ENCODE measurements at places on chromosomes 3 and 15.

GRCh38 chr3:188915127-188915526 is 256.6 kb upstream of the TPRG1 start:
- DNase-seq: no peak

GRCh38 chr3:160200353-160200752 is 24.9 kb upstream of the C3orf80 start:
- DNase-seq: no peak

GRCh38 chr3:144915202-144915601 is 943.6 kb downstream of the DIPK2A start:
- DNase-seq: no peak

DNA sequence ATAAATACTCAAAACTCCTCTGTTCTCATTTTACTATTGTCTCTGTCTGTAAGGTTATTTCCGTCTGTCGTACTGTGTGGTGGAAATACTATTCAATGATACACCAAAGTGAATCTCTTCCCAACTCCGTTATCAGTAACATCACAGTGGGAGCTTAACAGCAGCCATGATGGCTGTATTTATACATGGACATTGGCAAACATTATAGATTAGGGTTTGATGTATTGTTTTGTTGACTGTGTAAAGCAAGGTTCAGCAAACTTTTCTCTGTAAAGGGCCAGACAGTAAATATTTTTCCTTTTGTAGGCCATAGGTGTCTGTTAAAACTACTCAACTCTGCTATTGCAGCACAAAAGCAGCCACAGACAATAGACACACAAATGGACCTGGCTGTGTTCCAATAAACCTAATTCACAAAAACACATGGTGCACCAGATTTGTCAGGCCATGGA is 23.2 kb downstream of the LIPC start:
- DNase-seq: no peak

GRCh38 chr3:179166561-179167201 is 18.5 kb downstream of the PIK3CA start:
- no peak for DNase-seq

- DNase-seq: no peak
These were observed 54.8 kb downstream of the MYO9A start for GRCh38 chr15:72063186-72063585.

- DNase-seq: peak; percentile 11
These were observed 142.8 kb downstream of the EDEM1 start for GRCh38 chr3:5330152-5330810.

DNA sequence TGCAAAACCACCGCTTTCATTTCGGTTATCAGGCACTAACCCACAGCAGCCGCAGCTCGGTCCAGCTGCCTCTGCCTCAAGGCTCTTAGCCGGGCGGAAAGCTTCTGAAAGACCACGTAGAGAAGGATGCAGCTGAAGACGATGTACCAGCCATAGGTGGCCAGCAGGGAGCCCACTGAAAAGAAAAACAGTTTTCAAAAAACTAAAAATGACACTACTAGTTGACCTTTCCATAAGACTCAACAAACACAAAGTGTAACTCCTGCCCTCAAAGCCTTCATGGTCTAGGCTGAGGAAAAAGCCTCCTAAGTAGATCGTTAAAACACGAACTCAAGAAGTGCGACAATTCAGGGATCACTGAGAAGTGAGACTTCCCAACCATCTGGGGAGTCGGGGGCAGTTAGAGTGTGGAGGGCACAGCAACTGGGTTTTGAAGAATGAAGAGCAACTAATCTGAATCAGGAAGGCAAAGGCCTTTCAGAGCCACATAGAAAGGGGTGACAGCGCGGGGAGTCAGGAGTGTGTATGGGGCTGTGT is 716 bp downstream of the SELENOS start:
- peak; percentile 21 for DNase-seq

GRCh38 chr3:68056556-68056955 is 402.1 kb upstream of the SUCLG2 start:
- no peak for DNase-seq

GRCh38 chr15:40755812-40756208 is 756 bp upstream of the RMDN3 start:
- DNase-seq: no peak

DNA sequence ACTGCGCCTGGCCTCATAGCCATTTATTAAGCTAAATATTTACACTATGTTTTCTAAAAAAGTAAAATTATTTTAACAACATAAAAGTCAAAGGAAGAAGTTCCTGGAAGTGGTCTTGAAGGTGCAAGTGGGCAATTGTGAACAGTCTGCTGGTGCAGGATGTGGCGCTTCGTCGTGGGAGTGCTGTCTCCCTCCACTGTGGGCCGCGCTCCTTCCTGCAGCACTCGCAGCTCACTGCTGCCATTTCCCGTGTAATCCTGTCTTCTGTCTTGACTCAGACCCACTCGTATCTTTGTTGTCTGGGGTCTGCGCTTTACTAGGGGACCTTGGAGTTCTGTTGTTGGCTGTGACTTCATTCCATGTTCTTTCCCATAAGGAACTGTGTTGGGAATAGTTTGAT is 56.3 kb downstream of the APBA2 start:
- no peak for DNase-seq

GRCh38 chr3:168476360-168476980 is 380.7 kb upstream of the GOLIM4 start:
- no peak for DNase-seq

DNA sequence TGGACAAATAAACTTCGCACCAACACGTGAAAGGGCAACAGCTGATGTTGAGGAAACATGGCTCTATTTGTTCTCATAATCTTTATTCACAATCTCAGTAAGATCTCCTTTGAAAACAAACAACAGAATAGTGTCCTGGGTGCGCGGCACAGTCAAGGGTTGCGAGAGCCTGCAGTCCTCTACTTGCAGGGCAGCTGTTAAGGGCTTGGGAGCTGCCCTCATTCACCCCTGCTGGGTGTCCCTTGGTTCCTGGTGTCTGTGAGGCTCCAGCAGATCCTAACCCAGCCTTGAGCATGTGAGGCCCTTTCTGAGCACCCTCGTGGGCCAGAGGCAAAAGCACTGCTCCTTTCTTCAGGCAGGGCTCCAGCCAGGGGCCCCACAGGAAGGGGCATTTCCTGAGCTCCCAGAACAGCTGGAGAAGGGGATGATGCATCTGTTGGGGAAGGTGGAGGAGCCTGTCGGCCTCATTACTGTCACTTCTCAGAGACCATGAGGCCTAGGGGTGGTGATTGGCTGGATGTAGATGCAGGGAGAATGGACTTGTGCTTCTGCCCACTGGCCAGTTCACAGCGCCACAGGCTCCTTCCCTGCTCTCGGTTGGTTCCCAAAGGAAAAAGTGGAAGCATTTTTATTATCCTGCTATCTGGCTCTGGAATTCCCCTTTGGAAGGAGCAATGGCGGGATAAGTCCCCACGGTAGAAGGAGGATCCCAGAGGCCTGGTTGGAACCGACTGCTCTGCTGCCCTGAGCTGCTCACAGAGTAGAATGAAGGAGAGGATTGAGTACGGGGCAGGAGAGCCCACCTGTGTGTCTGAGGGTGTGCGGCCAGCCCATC is 51.9 kb upstream of the KLF13 start:
- DNase-seq: no peak

- DNase-seq: no peak
These were observed 58.2 kb upstream of the TP63 start for GRCh38 chr3:189573004-189573403.

- DNase-seq: no peak
These were observed 99.3 kb downstream of the ABHD5 start for GRCh38 chr3:43790060-43790459.

GRCh38 chr3:165191491-165191890 is 4.7 kb downstream of the SLITRK3 start:
- DNase-seq: no peak

- no peak for DNase-seq
These were observed 1.9 kb downstream of the RAB6B start for GRCh38 chr3:133893683-133894352.

- no peak for DNase-seq
These were observed 777 bp upstream of the SLC51A start for GRCh38 chr3:196215493-196216020.

DNA sequence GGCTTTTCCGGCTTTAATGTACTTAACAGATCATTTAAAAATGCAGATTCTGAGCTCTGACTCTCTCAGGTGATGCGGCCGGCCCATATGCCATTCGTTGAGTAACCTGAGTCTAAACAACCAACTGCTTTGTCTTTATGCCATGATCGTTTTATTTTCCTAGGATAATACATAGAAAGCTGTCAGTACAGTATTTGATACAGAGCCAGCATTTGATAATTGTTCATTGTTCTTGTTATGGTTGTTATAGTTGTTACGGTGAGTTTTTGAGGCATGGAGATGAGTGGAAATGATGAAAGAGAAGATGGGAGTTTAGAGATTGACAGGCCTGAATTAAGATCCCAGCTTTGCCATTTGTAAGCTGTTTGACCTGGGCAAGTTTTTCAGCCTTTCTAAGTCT is 40.0 kb downstream of the TMEM45A start:
- DNase-seq: no peak

GRCh38 chr3:112948346-112948838 is 26.5 kb downstream of the CD200R1 start:
- no peak for DNase-seq

DNA sequence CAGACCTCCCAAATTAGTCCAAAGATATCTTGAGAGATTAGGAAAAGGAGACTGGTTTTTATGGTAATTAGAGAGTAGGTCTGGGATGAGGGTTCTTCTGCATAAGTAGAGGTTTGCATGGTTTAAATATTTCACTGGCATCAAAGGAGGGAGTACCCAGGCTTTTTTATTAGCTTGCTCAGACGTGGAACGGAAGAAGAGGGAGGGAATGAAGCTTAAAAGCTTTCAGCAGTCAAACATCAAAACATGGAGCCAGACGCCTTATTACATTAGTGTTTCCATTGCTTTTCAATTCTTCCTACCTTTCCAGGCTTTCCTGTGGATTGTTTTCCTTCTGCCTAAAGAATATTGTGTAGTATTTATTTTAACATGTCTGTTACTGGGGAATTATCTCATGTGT is 342.1 kb upstream of the SOX2 start:
- DNase-seq: no peak

- no peak for DNase-seq
These were observed 200.8 kb upstream of the SLCO3A1 start for GRCh38 chr15:91652610-91653207.

DNA sequence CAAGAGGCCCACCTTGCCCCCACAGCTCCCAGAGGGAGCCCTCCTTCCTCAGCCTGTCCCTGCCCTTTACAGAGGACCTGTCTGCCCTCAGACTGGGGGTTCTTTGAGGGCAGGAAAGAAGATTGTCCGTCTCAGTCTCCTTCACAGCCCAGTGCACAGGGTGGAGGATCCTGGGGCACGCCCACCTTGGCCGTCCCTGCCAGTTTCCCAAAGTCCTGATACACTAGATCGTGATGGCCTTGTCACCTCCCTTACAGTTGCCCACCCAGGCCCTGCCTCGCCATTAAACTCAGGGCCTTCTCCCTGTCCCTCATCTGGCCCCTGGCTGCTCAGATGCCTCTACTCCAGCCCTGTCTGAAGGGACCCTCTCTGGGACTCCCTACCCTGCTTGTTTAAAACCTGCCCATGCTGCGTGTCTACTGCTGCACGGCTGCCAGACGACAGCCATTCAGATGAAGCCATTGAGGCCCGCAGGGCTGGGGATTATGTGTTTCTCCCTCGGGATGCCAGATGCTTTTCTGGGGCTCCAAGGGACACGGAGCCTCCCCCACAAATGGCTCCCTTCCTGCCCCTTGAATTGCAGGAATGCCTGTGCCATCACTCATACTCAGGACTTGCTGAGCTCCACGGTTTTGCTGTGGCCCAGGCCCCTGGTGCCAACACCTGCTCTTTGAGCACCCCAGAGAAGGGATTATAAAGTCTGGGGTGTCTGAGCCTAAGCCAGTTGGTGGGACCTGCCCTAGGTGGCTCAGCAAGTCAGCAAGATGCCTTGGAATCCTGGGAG is 27.8 kb downstream of the ACSBG1 start:
- no peak for DNase-seq

DNA sequence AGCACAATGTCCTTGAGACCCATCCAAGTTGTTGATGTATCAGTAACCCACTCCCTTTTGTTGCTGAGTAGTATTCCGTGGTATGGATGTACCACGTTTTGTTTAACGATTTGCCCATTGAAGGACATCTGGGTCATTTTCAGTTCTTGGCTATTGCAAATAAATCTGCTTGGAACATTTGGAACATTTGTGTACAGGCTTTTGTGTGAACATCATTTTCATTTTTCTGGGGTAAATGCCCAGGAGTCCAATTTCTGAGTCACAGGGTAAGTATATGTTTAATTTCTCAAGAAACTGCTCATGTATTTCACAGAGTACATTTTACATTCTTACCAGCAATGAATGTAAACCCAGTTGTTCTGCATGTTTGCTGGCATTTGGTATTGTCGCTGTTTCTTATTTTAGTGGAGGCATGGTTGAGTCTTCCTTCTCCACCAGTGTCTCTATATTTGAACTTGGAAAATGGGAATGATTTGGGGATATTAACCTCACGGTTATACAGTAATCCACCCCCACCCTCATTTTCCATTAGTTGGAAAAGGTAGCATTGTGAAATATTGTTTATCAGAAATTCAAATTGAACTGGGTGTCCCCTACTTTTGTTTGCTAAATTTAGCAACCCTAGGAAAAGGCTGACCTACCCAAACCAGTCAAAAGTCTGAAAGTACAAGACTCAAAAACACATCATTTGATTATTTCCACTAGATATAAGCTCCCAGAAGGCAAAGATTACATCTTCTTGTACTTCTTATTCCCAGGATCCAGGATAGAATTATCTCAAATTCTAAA is 30.8 kb downstream of the POMGNT2 start:
- no peak for DNase-seq

GRCh38 chr3:4508048-4508981 is 15.2 kb downstream of the ITPR1 start:
- DNase-seq: no peak

DNA sequence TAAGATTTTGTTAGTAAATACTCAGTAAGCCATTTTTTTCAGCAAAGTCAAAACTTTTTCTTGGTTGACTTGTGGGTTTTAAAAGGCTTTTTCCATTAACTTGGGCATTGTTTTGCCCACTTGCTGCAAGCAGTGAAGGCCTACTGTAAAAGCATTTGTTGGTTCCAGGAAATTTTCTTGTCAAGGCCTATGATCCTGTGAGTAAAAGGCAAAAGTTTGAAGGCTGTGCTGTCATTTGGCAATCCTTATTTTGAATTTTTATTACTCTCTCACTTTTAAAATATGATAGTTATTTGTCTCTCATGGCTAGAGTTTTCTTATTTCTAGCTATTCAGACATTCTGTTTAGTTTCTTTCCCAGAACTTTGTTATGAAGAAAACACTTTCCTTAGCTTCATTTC is 13.0 kb downstream of the P2RY12 start:
- no peak for DNase-seq
